Activated T-cell treated with anti-CD3 and anti-CD28 coated beads, Interleukin-2, amount 50 U/mL, for 24 hours (primary cell): ENCODE measurements at places on chromosomes 3 and 15.

DNA sequence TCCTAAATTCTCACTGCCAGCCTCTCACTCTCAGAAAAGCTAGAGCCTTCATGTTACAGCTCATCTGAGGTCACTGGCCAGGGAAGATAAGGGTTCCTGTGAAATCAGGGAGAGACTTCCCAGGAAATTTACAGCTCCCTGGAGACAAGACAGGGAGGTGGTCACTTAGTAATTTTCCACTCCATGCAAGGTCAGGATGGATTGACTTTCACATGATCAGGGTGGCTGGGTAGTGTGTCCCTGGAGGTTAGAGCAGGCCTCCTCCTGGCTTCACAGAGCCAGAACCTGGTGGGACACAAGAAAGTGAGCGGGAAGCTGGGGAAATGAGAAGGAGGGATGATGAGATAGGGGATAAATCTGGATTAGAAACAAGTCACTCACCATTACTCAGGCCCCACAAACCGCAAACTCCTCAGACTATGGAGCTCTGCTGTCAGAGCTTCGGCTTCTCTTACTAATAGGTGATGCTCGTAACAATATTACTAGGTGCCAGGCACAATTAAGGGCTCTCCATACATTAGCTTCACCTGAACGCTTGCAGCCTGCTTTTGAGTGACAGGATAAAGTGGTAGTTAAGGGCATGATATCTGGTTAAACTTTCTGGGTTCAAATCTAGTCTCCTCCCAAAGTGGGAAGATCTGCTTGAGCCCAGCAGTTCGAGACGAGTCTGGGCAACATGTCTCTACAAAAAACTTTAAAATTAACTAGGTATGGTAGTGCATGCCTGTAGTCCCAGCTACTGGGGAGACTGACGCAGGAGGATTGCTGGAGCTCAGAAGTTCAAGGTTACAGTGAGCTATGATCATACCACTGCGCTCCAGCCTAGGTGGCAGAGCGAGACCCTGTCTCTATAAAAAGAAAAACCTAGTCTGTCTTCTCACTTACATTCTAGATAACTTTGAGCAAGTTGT lies 24.9 kb downstream of the DUOX2 start:
- H3K36me3 ChIP-seq, result no peaks in the 10 kb centered on the region
- peaks cover 26% of the 10 kb centered on the region for H3K27me3 ChIP-seq
- H3K27ac ChIP-seq, result no peak overlapping the region
- no peak overlapping the region for H3K4me3 ChIP-seq

DNA sequence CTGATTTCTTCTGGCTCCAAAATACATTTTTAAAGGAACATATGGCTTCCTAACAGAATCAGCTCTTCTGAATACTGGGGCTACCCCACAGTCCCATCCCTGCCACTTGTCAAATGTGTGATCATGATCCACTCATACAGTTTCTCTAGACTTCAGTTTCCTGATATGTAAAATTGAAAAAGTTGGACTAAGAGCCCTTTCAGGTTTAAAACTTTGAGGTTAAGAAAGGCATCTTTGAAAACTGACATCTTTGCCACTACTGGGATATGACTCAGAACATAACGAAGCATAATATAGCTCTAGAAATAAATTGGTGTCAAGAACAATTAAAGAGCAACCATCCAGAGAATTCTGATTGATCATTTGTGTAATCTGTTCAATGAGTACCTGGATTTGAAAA lies 248.3 kb downstream of the IL5RA start:
- no peak overlapping the region for H3K27ac ChIP-seq
- no peak overlapping the region for H3K4me3 ChIP-seq
- peaks cover 2% of the 10 kb centered on the region for H3K27me3 ChIP-seq

DNA sequence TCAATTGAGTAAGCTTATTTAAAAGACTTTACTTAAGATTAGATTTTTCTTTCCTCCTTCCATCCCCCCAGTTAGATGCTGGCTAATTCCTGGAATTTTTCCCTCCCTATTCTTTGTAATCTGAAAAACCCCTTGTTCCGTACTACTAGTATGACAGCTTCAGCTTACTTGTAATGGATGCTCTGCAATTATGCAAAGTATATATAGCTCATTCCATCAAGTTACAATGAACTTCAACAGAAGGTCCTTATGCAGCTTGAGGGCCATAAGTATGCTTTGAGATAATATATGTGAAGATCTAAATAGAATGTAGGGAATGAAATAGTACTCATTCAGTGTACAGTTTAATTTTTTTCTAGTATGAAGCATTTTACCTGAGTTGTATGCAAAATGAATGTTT lies 398.3 kb upstream of the NAALADL2 start:
- H3K27ac ChIP-seq, result no peak overlapping the region
- no peaks in the 10 kb centered on the region for H3K36me3 ChIP-seq
- no peak for DNase-seq
- no peaks in the 10 kb centered on the region for H3K27me3 ChIP-seq

GRCh38 chr3:72346526-72346926 lies 501.7 kb downstream of the SHQ1 start:
- peaks cover 65% of the 10 kb centered on the region for H3K4me1 ChIP-seq
- H3K27ac ChIP-seq, result no peak overlapping the region
- no peaks in the 10 kb centered on the region for H3K36me3 ChIP-seq
- no peaks in the 10 kb centered on the region for H3K27me3 ChIP-seq
- H3K4me3 ChIP-seq, result no peak overlapping the region
- peak; percentile 28 for DNase-seq

GRCh38 chr15:67967871-67968431 lies 86.2 kb upstream of the PIAS1 start:
- H3K4me1 ChIP-seq, result peaks cover 7% of the 10 kb centered on the region
- DNase-seq, result peak; percentile 40
- no peak overlapping the region for H3K27ac ChIP-seq
- peaks cover 46% of the 10 kb centered on the region for H3K27me3 ChIP-seq

DNA sequence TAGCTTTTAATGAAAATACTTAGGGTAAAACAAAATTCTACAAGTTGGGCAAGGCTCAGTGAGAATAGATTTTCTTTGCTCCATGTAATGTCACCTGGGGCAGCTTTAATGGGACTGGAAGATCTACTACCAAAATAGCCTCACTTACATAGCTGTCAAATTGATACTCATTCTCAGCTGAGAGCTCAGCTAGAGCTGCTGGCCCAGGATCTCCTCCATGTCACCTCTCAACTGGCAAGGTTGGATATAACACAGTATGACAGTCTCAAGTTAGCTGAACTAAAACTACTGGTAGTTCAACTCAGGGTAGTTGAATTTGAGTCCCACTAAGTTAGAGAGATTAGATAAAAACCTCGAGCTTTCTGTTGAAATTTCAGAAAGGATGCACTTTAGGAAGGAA lies 218.5 kb upstream of the PLSCR5 start:
- no peak for DNase-seq
- H3K27me3 ChIP-seq, result no peaks in the 10 kb centered on the region
- no peaks in the 10 kb centered on the region for H3K36me3 ChIP-seq
- H3K4me1 ChIP-seq, result no peaks in the 10 kb centered on the region

DNA sequence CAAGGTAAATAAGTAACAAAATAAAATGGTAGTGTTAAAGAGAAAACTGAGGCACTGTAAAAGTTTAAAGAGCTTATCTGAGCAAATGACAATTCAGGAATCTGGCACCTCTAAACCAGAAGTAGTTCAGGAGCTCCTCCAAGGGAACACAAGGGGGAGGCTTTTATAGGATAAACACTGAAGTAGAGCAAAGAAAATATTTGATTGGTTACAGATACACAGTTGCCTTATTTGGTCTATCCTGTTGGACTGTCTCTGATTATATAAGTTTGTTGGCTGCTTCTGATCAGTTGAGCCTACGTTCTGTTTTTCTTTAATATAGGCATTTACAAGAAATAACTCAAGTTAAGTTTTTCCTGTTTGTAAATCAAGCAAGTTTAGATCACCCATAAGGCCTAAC lies 146.9 kb downstream of the ERC2 start:
- DNase-seq, result no peak
- H3K4me3 ChIP-seq, result no peak overlapping the region
- no peaks in the 10 kb centered on the region for H3K4me1 ChIP-seq
- no peak overlapping the region for H3K27ac ChIP-seq

GRCh38 chr15:100311154-100311625 lies 30.6 kb downstream of the ADAMTS17 start:
- H3K4me3 ChIP-seq, result no peak overlapping the region
- peaks cover 21% of the 10 kb centered on the region for H3K4me1 ChIP-seq
- no peak for DNase-seq
- no peaks in the 10 kb centered on the region for H3K27me3 ChIP-seq
